IPS DF 6.9 (cell line): ENCODE measurements at places on chromosomes 12 and 14.

DNA sequence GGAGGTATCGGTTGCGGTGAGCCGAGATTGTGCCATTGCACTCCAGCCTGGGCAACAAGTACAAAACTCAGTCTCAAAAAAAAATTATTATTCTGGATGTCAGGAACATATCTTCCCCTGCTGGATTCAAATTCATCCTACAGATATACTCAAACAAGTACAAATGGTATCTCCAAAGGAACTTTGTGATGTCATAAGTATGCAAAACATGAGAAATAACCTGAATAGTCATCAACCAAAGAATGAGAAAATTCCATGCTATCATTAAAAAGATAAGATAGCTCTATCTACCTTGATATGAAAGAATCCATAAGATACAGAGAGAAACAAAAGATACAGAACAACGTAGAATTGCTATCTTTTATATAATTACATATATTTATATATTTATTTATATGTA is 67.7 kb downstream of the EEA1 start:
- H3K27ac ChIP-seq: no peak overlapping the region
- no peaks in the 10 kb centered on the region for H3K36me3 ChIP-seq
- no peaks in the 10 kb centered on the region for H3K4me1 ChIP-seq
- H3K4me3 ChIP-seq: no peak overlapping the region

DNA sequence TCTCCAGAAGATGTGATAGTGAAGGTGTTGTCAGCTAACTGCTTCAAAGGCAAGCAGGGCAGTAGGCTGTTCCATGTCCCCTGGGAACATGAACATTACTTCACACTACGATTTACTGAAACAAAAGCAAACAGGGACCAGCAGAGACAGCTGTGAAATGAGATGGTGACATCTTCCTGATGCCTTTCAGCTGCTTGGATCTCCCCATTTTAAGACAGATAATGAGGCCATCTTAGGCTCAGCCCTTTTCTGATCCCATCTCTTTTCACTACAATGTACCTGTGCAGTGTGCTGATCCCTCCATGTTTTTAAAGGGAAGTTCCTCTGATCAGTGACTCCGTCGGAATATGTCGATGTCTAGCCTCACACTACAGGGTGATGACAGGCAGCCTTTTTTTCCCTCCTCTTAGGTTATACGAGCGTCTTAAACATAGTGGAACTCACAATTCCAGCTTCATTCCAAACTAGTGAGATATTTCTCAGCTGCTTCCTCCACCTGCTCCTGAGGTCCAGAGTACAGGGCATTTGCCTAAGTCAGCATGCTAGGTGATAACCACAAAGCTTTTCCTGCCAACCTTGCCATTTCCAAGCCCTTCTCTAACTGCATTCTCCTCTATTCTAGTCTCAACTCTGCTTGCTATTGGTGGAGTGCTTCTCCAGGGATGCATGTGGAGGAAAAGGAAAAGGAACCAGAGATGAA is 87.6 kb upstream of the EGLN3 start:
- no peak overlapping the region for H3K27ac ChIP-seq
- H3K27me3 ChIP-seq: no peaks in the 10 kb centered on the region
- H3K4me3 ChIP-seq: no peak overlapping the region

DNA sequence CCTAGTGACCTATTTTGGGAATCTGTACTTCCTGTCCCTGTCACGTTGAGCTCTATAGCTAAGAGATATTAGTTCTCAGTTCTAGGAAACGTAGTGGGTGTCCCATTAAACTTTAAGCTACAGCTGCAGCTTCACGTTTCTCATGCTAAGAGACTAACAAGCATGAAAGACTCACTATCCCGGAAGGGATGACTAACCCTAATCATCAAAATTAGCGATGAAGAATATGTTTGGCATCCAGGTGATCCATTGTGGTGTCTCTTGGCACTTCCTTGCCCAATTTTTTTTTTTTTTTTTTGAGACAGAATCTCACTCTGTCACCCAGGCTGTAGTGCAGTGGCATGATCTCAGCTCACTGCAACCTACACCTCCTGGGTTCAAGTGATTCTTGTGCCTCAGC is 11.0 kb upstream of the LALBA start:
- no peak for DNase-seq
- no peaks in the 10 kb centered on the region for H3K4me1 ChIP-seq
- no peaks in the 10 kb centered on the region for H3K36me3 ChIP-seq
- no peak overlapping the region for H3K4me3 ChIP-seq
- H3K27ac ChIP-seq: no peak overlapping the region

DNA sequence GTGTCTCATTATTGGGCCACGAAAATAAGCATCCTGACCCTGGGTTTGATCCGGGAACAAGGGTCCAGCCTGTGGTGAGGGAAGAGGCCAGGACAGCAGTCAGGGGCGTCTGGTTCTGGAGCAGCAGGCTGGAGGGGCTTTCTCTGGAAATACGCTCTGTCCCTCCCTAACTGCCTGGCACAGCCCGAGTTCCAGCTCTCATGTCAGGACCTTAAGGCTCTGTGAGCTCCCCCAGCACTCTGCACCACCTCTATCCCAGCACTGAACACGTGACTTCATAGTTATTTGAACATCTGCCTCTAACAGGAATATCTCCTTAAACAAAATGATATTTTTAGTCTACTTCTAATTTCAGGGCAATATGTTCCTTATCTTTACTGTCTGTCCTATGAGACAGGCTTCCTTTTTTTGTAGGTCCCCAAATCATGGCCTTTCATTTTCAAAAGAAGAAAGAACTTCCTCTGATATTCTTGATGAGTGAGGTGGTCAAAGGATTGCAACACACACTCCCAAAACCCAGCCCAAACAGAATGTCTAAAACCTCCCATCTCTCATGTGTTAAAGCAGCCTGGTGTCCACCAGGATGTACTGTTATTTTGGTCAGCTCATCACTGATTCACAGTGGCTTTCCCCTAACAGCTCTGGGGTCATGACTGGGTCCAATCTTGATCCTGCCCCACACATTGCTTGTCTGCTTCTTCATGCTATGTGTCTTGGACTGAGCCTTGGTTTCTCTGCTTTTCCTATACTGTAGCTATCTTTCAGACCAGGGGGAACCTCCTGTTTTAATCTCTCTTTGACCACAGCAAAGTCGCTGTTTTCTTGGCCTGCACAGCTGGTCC is 9.7 kb downstream of the AQP6 start:
- H3K36me3 ChIP-seq: 0 out of 2 replicates have a peak, but pooled peaks cover 3% of the 10 kb centered on the region
- H3K27ac ChIP-seq: no peak overlapping the region
- H3K4me1 ChIP-seq: peaks cover 2% of the 10 kb centered on the region; the same call in 1 of the 2 replicates
- DNase-seq: no peak
- no peak overlapping the region for H3K4me3 ChIP-seq

GRCh38 chr14:105061428-105062047 is 3.7 kb downstream of the GPR132 start:
- no peak for DNase-seq
- H3K4me3 ChIP-seq: no peak overlapping the region
- H3K27ac ChIP-seq: no peak overlapping the region
- no peaks in the 10 kb centered on the region for H3K27me3 ChIP-seq
